Forelimb muscle (tissue), 1 donor: ENCODE measurements at places on chromosomes 16 and 17.
A peak's percentile ranks its signal among the peaks of the same experiment; 100 is the strongest.

- no peak for DNase-seq
These were observed 1.3 kb downstream of the RAB37 start for GRCh38 chr17:74738051-74738996.

DNA sequence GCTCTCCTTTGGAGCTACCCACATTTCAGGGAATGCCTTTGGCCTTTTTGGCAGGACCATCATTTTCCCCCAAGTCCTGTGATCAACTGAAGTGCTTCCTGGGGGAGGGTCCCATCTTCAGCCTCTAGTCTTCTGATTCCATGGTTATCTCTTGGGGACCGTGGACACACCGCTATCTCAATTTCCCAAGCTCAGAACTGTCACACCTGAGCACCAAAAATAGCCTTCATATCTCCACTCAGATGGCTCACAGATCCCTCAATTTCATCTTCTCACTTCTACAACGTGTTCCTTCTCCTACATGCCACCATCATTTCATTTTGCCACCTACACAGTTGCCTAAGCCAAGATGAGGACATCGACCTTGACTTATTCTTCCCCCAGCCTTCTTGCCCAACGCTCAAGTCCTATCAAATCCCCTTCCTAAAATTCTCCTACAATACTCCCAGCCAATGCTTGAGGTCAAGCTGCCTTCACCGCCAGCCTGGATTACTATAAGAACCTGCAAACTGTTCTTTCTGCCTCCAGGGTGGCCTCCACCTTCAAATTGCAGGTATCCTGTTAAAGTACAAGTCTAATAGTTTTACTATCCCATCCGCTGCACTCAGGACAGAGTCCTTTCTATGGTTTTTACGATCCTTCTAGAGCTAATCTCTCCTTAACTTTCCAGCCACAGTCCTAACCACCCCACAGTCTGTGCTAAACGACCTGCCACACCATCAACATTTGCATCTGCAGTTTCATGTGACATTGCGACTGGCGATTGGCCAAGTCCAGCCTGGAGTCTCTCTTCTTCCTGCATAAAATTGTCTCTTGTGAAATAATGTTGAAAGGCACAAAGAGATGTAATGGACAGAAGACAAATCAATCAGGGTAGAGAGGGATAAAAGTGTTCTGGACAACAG, 6.2 kb downstream of the ATP6V0D1 start:
- DNase-seq = no peak

DNA sequence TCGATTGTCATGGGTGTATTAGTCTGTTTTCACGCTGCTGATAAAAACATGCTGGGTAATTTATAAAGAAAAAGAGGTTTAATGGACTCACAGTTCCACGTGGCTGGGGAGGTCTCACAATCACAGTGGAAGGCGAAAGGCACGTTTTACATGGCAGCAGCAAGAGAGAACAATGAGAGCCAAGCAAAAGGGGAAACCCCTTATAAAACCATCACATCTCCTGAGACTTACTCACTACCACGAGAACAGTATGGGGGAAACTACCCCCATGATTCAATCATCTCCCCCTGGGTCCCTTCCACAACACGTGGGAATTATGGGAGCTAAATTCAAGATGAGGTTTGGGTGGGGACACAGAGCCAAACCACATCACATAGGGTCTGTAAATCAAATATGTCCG, 167.4 kb upstream of the XYLT1 start:
- DNase-seq = no peak

- DNase-seq = no peak
These were observed 5.2 kb downstream of the FOXJ1 start for GRCh38 chr17:76135810-76136188.

DNA sequence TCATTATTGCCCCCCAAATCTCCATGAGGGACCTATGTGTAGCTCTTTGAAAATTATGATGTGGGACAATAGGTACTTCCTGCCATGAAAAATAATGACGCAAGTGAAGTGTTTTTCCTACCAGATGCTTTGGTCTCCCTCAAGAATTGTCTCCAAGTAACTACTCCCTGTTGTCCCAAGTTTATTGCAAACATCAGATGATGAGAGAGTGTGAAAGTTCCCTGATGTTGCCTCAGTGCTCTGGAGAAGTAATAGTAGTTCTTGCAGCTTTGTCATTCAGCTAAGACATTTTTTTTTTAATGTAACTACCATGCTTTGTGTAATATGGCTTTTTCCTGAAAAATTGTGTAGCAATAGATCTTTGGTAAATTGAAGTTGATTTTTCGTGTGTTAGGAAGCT, 20.1 kb downstream of the LPCAT2 start:
- DNase-seq = peak; percentile 77
